ENCODE measurements at places on chromosomes 11 and 22.

GRCh38 chr11:29159552-29160465 is 857.0 kb downstream of the KCNA4 start:
- no peak overlapping the region for H3K27ac ChIP-seq
- no peaks in the 10 kb centered on the region for H3K4me1 ChIP-seq
- peak; percentile 82 for DNase-seq
- no peak overlapping the region for H3K4me3 ChIP-seq
- H3K27me3 ChIP-seq: no peaks in the 10 kb centered on the region

DNA sequence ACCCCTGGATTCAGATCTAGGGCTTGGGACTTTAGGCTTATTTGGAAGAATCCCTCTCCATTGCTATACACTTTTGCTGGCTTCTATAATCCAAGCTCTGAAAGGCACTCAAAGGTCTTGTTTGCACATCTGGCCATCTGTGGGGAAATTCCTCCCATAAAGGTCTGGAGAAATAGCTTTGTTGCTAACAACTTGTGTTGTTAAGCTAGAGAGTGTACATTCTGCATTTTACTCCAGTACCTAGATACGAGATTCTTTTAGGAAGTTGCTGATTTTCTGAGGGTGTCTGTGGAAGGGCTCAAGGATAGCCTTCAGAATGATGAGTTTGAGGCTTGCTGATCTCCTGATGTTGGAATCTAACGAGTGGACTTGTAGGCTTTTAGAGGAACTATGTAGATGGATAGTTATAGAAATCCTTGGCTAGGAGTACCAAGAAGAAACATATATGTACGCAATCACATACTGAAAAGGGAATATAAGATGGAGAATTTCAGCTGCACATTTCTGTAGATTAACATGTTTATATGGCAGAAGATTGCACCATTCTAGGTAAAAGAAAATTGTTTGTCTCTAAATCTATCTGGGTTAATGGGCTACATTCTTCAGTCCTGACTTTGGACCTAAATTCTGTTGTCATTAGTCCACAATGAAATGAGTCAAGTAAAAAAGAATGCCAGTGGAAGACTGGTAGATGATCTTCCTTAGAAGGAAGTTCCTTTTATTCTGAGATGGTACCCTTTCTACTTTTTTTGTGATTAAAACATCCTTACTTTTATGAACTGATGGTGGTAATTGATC is 51.0 kb downstream of the UBASH3B start:
- H3K27ac ChIP-seq: no peak overlapping the region
- H3K27me3 ChIP-seq: no peaks in the 10 kb centered on the region
- H3K36me3 ChIP-seq: no peaks in the 10 kb centered on the region
- peaks cover 8% of the 10 kb centered on the region for H3K4me1 ChIP-seq
- H3K4me3 ChIP-seq: no peak overlapping the region

DNA sequence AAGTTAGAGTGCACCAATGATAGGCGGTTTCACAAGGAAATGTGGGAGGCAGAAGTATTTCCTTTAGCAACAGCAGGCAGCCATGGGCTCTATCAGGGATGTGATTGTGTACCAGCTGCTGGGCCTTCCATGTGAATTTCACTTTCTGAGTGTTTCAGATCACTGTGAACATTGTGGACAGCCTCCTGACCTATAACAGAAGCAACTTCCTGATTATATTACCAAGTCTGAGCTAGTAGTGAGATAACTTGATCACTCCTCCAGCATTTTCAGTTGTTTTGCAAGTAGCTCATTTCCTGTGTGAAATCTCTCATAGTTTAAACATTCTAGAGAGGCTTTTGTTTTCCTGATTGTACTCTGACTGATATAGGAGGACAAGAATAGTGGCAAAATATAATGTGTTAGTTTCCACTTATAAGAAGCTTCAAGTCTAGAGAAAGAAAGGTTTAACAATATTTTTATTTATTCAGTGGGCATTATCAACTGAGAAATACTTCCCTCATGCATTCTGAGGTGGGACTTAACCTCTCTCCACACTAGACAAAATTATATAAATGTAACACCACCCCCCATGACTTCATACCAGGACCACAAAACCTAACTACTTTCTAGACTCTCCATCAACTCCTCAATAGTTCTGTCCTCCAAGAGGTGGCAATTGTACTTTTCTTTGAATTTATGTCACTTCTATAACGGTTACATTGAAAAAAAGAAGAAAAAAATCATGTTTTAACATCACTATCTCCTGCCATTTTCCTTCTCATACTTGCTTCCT is 184.2 kb upstream of the LUZP2 start:
- H3K36me3 ChIP-seq: no peaks in the 10 kb centered on the region
- no peak overlapping the region for H3K27ac ChIP-seq
- H3K27me3 ChIP-seq: no peaks in the 10 kb centered on the region
- DNase-seq: peak; percentile 52
- H3K4me3 ChIP-seq: no peak overlapping the region

- H3K27ac ChIP-seq: no peak within 1 kb of the TSS
- H3K4me3 ChIP-seq: no peak within 1 kb of the TSS
- DNase-seq: no peak
- no peaks in the 10 kb centered on the region for H3K27me3 ChIP-seq
- no peaks in the 10 kb centered on the region for H3K4me1 ChIP-seq
Observed at GRCh38 chr22:35648066-35649025, at the start of gene APOL6. Gene APOL6, plus strand, starts transcription at chr22:35648446. Its CDS starts 7,980 bp downstream, at chr22:35656426.

DNA sequence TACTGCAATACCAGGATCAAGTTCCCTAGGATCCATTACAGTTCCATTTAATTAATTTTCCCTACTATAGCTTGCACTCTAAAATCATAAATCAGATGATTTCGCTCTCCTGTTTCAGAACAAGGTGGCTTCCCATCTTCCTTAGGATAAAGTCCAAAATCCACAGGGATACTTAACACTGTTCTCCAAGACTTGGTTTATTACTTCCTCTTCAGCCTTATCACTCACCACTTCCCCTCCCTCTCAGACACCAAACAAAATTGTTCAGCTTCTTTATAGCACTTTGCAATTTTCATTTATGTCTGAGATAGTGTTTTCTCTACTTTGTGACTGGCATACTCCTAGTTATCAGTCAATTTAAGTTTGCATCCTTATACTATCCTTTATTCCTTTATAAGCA is 124.6 kb downstream of the GRIA4 start:
- H3K36me3 ChIP-seq: no peaks in the 10 kb centered on the region
- H3K27me3 ChIP-seq: no peaks in the 10 kb centered on the region
- no peaks in the 10 kb centered on the region for H3K4me1 ChIP-seq
- H3K27ac ChIP-seq: no peak overlapping the region
- H3K4me3 ChIP-seq: no peak overlapping the region

DNA sequence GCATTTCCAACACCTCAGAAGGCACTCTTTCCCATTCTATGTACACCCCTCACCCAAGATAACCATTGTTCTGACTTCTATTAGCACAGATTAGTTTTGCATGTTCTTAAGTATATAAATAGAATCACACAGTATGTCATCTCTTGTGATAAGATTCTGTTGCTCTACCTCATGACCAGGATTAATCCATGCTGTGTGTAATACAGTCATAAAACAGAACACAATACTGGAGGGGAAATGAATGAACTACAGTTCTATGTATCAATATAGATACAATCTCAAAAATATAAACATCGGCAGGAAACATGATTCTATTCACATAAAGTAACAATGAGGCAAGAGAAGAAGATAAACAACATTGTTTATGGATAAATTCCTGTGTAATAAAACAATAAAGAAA is 151.5 kb downstream of the ATG16L2 start:
- no peaks in the 10 kb centered on the region for H3K4me1 ChIP-seq
- no peaks in the 10 kb centered on the region for H3K36me3 ChIP-seq
- H3K4me3 ChIP-seq: no peak overlapping the region
- H3K27me3 ChIP-seq: no peaks in the 10 kb centered on the region
- H3K27ac ChIP-seq: no peak overlapping the region
- no peak for DNase-seq

- no peak overlapping the region for H3K4me3 ChIP-seq
- no peak overlapping the region for H3K27ac ChIP-seq
- no peak for DNase-seq
- no peaks in the 10 kb centered on the region for H3K36me3 ChIP-seq
- H3K4me1 ChIP-seq: no peaks in the 10 kb centered on the region
Observed at GRCh38 chr22:44383064-44383575, 70.4 kb upstream of the SHISAL1 start.

DNA sequence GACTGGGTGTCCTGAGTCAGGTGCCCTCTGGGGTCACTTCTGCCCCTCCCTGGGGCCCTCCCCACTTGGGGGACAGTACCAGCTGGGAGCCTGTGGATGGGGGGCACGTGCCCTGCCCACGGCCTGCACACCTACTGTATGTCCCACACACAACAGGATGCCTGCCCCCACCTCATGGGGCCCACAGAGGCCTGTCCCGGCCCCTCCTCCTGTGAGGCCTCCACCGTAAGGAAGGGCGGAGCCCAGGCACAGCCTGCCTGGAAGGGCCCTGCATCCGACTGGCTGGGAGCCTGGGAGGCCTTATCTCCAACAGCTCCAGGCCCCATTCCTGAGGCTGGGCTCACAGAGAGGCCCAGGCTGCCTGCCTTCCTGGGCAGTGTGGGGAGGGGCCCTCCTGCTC is 47.8 kb downstream of the BRSK2 start:
- no peak overlapping the region for H3K27ac ChIP-seq
- H3K36me3 ChIP-seq: no peaks in the 10 kb centered on the region
- peaks cover 3% of the 10 kb centered on the region for H3K4me1 ChIP-seq

DNA sequence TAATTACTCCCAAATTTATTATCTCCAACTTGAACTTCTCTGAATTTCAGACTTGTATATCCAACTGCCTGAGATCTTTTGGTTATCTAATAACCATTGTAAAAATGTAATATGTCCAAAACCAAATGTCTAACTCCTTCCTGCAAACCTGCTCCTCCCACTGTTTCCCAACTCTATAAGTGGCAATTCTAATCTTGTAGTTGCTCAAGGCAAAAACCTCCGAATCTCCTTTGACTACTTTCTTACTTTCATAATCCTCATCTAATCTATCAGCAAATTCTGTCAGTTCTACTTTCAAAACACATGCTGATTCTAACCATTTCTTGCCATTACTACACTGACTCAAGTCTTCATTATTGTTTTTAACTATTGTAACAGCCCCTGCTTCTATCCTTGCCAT is 55.7 kb downstream of the FAM168A start:
- H3K4me3 ChIP-seq: no peak overlapping the region
- H3K27ac ChIP-seq: no peak overlapping the region
- H3K4me1 ChIP-seq: peaks cover 5% of the 10 kb centered on the region
- no peaks in the 10 kb centered on the region for H3K36me3 ChIP-seq

GRCh38 chr11:128457874-128458273 is 129.5 kb downstream of the ETS1 start:
- no peak overlapping the region for H3K4me3 ChIP-seq
- no peak overlapping the region for H3K27ac ChIP-seq
- H3K36me3 ChIP-seq: no peaks in the 10 kb centered on the region
- H3K4me1 ChIP-seq: no peaks in the 10 kb centered on the region
- H3K27me3 ChIP-seq: no peaks in the 10 kb centered on the region

Measured in mesendoderm (in vitro differentiated cells).